ENCODE measurements at places on chromosomes 2 and 18.

DNA sequence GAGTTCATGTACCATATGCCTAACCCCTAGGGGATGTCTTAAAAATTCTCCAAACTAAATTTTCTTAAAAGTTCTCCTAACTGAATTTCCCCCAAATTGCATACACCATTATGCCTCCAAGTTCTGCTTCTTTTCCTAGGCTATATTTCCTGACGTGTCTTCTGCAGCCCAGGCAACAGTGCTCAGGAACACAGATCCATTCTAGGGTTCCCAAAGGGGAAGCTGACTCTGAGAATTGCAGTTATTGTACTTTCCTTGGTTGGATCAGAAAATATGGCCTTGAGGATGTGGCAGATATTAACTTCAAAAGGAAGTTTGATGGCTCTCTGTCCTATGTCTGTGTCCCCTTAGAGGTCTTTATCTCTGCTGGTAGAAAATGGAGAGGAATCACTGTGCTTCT lies 124.3 kb downstream of the TMEM17 start:
- DNase-seq: no peak

GRCh38 chr2:85705680-85706039 lies 11.5 kb downstream of the GNLY start:
- no peak for DNase-seq

DNA sequence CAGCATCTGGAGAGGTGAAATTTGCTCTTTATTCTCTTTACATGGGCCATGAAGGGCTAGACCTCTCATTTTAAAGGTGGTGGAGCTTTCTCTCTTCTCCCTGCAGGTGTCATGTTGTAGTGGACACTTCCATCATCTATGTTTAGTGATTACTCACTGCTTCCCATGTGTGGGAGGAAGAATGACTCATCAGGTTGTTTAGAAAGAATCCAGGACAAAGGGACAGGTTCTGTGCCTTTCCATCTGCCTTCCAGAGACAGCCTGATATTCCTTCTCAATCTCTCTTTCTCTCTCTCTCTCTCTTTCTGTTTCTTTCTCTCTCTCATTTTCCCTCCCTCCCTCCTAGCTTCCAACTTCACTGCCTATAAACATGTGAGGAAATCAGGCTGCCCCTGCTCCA lies 38.7 kb downstream of the SCG2 start:
- DNase-seq: no peak

DNA sequence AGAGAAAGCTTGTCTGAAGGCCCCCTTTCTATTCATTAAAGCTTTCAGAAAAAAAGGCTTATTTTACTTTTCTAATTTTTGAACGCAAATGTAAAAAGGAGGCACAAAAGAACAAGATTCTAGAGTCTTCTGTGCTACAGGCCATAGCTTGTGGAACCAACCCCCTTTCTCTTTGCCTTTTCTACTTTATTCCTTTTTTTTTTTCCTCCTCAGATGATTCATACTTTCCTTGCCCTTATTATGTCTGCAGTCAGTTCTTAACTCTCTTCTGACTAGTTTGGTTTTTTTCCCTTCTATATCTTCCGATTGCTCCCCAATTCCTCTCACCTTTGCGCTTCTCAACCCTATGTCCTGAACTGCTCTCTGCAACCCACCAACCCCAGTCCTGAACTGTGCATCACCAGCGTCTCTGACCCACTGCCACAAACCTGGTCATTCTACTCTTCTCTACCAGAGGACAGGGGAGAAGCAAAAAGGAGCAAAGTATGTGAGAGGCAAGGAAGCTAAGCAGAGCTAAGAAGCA lies 56.9 kb upstream of the WIPF1 start:
- DNase-seq: no peak

DNA sequence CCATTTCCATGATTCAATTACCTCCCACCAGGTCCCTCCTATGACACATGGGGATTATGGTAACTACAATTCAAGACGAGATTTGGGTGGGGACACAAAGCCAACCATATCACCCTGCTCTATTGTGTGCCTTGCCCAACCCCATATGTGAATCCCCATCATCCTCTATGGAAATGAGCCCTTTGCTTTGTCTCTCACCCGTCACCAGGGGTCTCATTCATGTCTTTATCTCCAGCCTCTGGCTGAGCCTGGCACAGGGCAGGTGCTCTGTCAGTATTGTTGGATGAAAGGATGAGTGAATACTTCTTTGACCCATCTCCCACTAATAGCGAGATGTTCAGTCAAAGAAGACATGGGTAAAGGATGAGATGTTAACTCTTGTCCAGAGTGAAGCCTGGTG lies 116.6 kb upstream of the LGALSL start:
- no peak for DNase-seq

- DNase-seq: no peak
These were observed 53.8 kb downstream of the CYP27C1 start for GRCh38 chr2:127166231-127166860.

GRCh38 chr18:58578835-58579560 lies 49.9 kb downstream of the ALPK2 start:
- no peak for DNase-seq

DNA sequence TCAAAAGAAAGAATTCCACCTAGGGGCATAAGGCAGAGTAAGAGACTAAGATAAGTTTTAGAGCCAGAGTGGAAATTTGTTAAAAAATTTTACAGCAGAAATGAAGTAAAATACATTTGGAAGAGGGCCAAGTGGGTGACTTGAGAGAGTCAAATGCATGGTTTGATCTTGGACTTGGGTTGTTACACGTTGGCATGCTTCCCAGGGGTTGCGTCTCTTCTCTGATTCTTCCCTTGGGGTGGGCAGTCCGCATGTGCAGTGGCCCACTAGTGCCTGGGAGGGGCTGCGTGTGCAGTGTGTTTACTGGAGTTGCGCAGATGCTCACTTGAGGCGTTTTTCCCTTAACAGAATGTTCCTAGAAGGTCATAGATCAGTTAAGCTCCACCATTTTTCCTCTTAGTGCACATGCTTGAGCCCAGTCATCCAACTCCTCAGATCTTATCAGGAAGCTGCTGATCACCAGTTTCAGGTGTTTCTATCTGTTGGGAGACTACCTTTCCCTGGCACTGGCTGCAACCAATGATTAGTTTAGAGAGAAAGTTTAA lies 13.1 kb downstream of the SEH1L start:
- DNase-seq: no peak

- no peak for DNase-seq
These were observed 21.9 kb downstream of the TEX44 start for GRCh38 chr2:231614559-231615057.

GRCh38 chr2:15760232-15760910 lies 168.7 kb downstream of the DDX1 start:
- DNase-seq: no peak

DNA sequence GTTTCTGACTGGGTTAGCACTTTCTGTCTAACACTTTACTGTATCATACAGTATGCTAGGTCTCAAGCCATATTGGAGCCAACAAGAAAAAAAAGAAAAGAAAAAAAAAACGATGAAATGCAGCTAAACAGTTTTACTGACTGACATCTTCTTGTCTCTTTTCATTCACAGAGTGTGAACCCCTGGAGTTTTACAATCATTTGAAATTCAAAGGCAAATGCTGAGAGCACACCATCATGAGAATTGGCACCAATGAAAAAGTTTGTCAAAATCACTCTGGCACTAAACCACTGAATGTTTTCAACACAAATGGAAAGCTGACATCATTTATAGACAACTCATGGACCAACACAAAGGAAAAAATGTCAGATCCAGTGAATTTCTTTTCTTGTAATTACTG lies 513.3 kb downstream of the LRRTM4 start:
- DNase-seq: no peak

DNA sequence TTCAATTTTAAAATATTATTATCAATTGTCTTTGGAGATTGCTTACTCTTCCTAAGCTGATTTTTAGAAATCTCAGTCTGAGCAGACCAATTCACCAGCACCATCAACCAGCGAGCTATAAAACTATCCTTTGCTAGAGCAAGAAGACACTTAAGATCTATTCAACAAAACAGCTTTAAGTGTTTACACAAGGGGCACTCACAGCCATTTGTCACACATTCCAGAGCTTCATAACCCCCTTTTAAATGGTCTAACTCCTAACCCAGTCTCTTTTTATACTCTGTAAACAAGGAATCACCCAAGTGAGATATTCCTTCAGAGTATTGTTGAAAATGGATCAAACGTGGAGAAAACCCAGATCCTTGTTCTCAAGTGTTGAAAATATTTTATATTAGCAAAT lies 1294.1 kb upstream of the CHAC2 start:
- DNase-seq: no peak

DNA sequence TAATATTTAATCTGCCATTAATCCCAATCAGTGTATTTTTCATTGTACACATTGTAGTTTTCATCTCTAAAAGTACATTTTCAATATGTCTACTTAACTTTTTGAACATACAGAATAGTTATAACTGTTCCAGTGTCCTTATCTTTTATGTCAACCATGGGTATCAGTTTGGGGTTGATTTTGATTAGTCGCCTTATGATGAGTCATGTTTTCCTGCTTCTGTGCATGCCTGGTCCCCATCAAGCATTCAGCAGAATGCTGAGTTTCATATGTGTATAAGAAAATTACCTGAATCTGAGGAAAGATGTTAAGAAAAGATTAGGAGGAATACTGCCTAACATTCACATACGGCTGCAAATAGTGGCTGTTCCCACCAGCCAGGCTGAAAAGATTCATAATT lies 17.7 kb downstream of the SPDYA start:
- DNase-seq: no peak

DNA sequence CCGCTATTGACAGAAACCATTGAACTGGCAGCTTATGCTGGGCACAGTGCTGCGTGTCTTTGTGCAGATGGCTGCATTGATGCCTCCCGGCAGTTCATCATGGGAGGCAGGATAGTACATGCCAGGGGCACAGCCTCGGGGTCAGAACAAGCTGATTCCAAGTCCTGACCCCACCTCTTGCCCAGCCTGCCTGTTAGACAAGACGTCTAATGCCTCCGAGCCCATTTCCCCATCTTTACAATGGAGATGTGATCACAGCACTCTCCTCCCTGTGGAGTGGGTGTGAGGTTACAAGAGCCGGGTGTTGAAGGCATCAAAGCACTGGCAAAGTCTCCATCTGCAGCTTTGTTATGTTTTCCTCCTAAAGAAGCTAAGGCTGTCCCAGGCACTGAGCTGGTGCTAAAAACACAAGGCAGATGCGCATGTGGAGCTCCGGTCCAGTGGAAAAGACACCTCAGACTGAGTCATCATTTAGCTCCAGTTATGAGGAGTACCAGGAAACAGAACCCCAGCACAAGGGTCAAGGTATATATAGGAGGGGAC lies 125.7 kb upstream of the EPAS1 start:
- no peak for DNase-seq

GRCh38 chr2:136106505-136106904 lies 11.4 kb downstream of the CXCR4 start:
- DNase-seq: no peak

GRCh38 chr2:178242552-178242883 lies 48.2 kb downstream of the OSBPL6 start:
- no peak for DNase-seq

- DNase-seq: no peak
These were observed 21.8 kb downstream of the LPIN2 start for GRCh38 chr18:2990956-2991640.

GRCh38 chr18:77222464-77222863 lies 27.2 kb upstream of the GALR1 start:
- DNase-seq: no peak

DNA sequence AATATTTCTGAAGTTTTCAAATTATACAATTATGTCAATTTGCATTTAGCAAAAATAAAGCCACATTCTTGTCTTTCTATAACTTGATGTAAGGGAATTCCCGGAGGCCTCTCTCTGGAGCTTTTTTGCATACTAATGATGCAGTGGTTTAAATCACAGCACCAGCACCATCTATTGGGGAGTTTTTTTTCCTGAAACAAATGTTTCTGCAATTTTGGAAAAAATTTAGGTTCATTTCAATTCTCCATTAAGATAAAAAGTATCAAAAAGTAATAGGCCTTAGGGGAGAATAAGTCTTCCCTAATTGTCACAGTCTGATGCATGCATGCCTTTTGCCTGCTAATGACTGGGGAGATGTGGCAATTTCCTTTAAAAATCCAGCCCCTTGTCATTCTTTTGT lies 13.5 kb downstream of the CBLN2 start:
- DNase-seq: no peak

GRCh38 chr2:231425811-231426703 lies 30.5 kb downstream of the B3GNT7 start:
- DNase-seq: peak; percentile 24

Data from T-helper 2 cell (primary cell).